SJSA1 (cell line): ENCODE measurements at places on chromosomes 5 and 9. TPM values are rescaled to one million over a fixed set of nuclear protein-coding genes. Genes with fewer than 3 reads are reported as not detected.

The RFX3 gene
- total RNA-seq, result 0.28 and 0.32 TPM in 2 replicates

GRCh38 chr9:32011049-32011448 lies 373.4 kb upstream of the ACO1 start:
- H3K4me1 ChIP-seq, result no peaks in the 10 kb centered on the region
- no peak overlapping the region for H3K4me3 ChIP-seq
- no peaks in the 10 kb centered on the region for H3K36me3 ChIP-seq

DNA sequence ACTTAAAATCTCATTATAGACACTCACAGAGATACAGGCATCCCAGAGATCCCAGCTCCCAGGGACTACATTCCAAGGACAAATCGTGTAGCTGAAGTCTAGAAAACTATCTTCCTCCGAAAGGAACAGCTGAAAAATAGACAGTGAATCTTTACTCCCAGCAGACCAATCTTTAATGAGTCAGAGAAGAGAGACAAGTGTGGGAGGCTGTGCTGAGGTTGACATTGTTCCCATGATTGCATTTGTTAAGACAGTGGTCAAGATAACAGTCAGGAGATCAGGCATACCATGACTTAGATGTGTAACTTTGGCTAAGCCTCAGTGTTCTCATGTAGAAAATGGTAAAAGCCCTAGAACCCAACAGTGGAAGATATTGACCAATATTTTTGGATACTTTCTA lies 120.7 kb downstream of the PAPPA start:
- H3K4me1 ChIP-seq, result peaks cover 80% of the 10 kb centered on the region
- H3K4me3 ChIP-seq, result no peak overlapping the region
- H3K36me3 ChIP-seq, result peaks cover 6% of the 10 kb centered on the region
- H3K27me3 ChIP-seq, result no peaks in the 10 kb centered on the region
- DNase-seq, result peak; percentile 49

GRCh38 chr5:168920019-168920810 lies 341.0 kb upstream of the PANK3 start:
- DNase-seq, result no peak
- H3K4me3 ChIP-seq, result no peak overlapping the region
- no peaks in the 10 kb centered on the region for H3K36me3 ChIP-seq
- H3K4me1 ChIP-seq, result no peaks in the 10 kb centered on the region
- no peaks in the 10 kb centered on the region for H3K27me3 ChIP-seq

The GARNL3 gene
- total RNA-seq, result 0.22 and 2.0 TPM in 2 replicates

The CD274 gene
- total RNA-seq, result 6.2 and 8.0 TPM in 2 replicates

GRCh38 chr5:133783481-133783880 lies 171.1 kb upstream of the FSTL4 start:
- no peaks in the 10 kb centered on the region for H3K36me3 ChIP-seq
- H3K27me3 ChIP-seq, result peaks cover 8% of the 10 kb centered on the region; the same call in 1 of the 2 replicates
- no peak overlapping the region for H3K27ac ChIP-seq
- H3K4me3 ChIP-seq, result no peak overlapping the region

The PPP2CA gene
- 445 and 446 TPM in 2 replicates for total RNA-seq

The C7 gene
- not detected in 2 replicates for total RNA-seq

The SLC25A2 gene
- total RNA-seq, result 0.11 and 0.75 TPM in 2 replicates

- DNase-seq, result no peak
- no peaks in the 10 kb centered on the region for H3K36me3 ChIP-seq
- H3K27me3 ChIP-seq, result peaks cover 67% of the 10 kb centered on the region
- no peak overlapping the region for H3K4me3 ChIP-seq
- peaks cover 7% of the 10 kb centered on the region; the same call in 1 of the 2 replicates for H3K4me1 ChIP-seq
These were observed 34.2 kb downstream of the NDUFS6 start for GRCh38 chr5:1835431-1835830.

The ZNF454 gene
- total RNA-seq, result not detected in 2 replicates

DNA sequence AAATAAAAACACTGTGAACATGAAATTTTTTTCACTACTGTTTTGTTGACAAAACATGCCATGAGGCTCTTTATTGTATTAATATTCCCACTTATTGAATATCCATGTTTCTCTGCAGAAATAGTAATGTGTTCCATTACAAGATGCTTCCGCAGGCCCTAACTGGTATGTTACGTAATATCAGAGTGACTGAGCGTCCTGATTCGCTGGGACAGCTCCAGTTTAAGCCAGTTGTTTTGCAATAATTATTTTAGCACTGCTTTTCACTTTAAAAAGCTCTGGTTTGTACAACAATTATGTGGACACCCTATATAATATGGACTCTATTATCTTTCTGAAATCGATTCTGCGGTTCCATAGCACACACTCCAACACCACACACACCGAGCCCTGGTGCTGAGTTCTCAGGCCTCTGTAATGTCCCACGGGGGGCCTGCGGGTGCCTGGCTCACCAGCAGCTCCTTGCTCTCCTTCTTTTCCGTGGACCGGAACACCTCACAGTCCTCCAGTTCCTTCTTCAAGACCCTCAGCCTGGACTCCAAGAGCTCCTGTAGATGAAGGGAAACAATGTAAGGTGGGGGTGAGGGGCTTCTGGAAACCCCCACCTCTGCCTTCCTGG lies 1.8 kb downstream of the TRIM7 start:
- no peaks in the 10 kb centered on the region for H3K27me3 ChIP-seq
- H3K27ac ChIP-seq, result no peak overlapping the region
- H3K36me3 ChIP-seq, result no peaks in the 10 kb centered on the region
- DNase-seq, result no peak
- no peak overlapping the region for H3K4me3 ChIP-seq
- H3K4me1 ChIP-seq, result peaks cover 18% of the 10 kb centered on the region

GRCh38 chr5:10768328-10768899 lies 7.4 kb upstream of the DAP start:
- H3K27ac ChIP-seq, result no peak overlapping the region
- H3K4me1 ChIP-seq, result peaks cover 9% of the 10 kb centered on the region
- no peak for DNase-seq
- no peaks in the 10 kb centered on the region for H3K36me3 ChIP-seq
- H3K27me3 ChIP-seq, result no peaks in the 10 kb centered on the region

- peaks cover 27% of the 10 kb centered on the region for H3K36me3 ChIP-seq
- no peak overlapping the region for H3K27ac ChIP-seq
- H3K4me3 ChIP-seq, result no peak overlapping the region
- DNase-seq, result no peak
- no peaks in the 10 kb centered on the region for H3K4me1 ChIP-seq
These were observed 111.7 kb upstream of the PCAT7 start for GRCh38 chr9:94443032-94443722.

DNA sequence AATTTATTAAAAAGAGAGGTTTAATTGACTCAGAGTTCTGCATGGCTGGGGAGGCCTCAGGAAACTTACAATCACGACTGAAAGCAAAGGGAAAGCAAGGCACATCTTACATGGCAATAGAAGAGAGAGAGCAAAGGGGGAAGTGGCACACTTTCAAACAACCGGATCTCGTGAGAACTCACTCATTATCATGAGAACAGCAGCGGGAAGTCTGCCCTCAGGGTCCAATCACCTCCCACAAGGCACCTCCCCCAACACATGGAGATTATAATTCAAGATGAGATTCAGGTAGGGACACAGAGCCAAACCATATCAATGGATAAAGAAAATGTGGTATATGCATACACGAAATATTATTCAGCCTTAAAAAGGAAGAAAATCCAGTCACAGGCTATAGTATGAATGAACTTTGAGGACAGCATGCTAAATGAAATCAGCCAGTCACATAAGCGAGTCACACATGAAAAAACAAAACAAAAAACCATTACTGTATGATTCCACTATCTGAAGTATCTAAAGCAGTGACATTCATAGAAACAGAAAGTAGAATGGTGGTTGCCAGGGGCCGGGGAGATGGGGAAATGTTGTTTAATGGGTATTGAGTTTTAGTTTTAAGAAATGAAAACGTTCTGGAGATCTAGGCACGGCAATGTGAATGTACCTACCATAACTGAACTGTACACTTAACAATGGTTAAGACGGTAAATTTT lies 83.4 kb upstream of the PCA3 start:
- 0 out of 2 replicates have a peak, but pooled peaks cover 5% of the 10 kb centered on the region for H3K4me1 ChIP-seq
- H3K27me3 ChIP-seq, result no peaks in the 10 kb centered on the region
- H3K27ac ChIP-seq, result no peak overlapping the region
- H3K4me3 ChIP-seq, result no peak overlapping the region
- H3K36me3 ChIP-seq, result no peaks in the 10 kb centered on the region

GRCh38 chr5:38463634-38464521 lies 92.6 kb downstream of the LIFR start:
- H3K4me1 ChIP-seq, result peaks cover 59% of the 10 kb centered on the region
- no peaks in the 10 kb centered on the region for H3K36me3 ChIP-seq
- peak; percentile 94 for DNase-seq
- H3K27ac ChIP-seq, result peak overlapping the region; percentile 61

The HMGCS1 gene
- total RNA-seq, result 18.5 and 20.2 TPM in 2 replicates

GRCh38 chr5:119074419-119074818 lies 3.5 kb downstream of the DMXL1 start:
- H3K4me3 ChIP-seq, result no peak overlapping the region
- peaks cover 13% of the 10 kb centered on the region for H3K4me1 ChIP-seq
- H3K27ac ChIP-seq, result no peak overlapping the region
- no peak for DNase-seq
- peaks cover 5% of the 10 kb centered on the region for H3K36me3 ChIP-seq

GRCh38 chr5:139385061-139386049 lies 2.3 kb upstream of the SLC23A1 start:
- H3K4me1 ChIP-seq, result peaks cover 10% of the 10 kb centered on the region
- H3K27ac ChIP-seq, result no peak overlapping the region
- no peaks in the 10 kb centered on the region for H3K36me3 ChIP-seq
- no peaks in the 10 kb centered on the region for H3K27me3 ChIP-seq

The FCN2 gene
- total RNA-seq, result not detected in 2 replicates

DNA sequence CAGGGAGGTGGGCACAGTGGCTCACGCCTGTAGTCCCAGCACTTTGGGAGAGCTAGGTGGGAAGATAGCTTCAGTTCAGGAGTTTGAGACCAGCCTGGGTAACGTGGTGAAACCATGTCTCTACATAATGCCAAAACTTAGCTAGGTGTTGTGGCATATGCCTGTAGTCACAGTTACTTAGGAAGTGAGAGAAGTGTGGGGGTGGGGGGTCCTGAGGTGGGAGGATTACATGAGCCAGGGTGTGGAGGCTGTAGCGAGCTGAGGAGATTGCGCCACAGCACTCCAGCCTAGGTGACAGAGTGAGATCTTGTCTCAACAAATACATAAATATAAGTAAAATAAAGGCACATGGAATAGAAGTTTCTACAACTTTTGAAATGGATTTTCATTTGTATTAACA lies 23.1 kb downstream of the VCAN start:
- H3K4me1 ChIP-seq, result peaks cover 8% of the 10 kb centered on the region
- peaks cover 53% of the 10 kb centered on the region for H3K36me3 ChIP-seq
- H3K4me3 ChIP-seq, result no peak overlapping the region
- H3K27ac ChIP-seq, result no peak overlapping the region

DNA sequence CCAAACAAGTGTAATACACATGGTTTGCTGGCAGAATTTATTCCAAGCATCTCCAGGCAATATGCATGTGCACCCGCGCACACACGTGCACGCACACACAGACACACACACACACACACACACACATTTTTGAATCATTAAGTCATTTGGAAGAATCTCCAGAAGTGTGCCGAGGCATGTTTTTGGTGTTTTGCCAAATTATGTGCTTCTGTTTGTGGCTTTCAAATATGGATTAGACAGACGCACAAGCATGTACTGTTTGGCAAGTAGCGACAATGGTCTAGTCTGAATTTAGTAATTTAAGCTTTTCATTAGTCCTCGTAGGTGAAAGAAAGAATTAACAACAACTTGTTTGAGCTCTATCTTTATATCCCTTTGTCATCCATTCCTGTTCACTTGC lies 36.7 kb downstream of the NFIB start:
- H3K4me1 ChIP-seq, result peaks cover 79% of the 10 kb centered on the region
- no peaks in the 10 kb centered on the region for H3K36me3 ChIP-seq
- no peak for DNase-seq
- H3K27me3 ChIP-seq, result no peaks in the 10 kb centered on the region

- H3K27ac ChIP-seq, result no peak within 1 kb of the TSS
- H3K36me3 ChIP-seq, result no peaks in the 10 kb centered on the region
- peaks cover 31% of the 10 kb centered on the region for H3K27me3 ChIP-seq
- no peak within 1 kb of the TSS for H3K4me3 ChIP-seq
- DNase-seq, result no peak
These were observed at the start of gene CCDC180 for GRCh38 chr9:97307500-97308163. Gene CCDC180, plus strand, starts transcription at chr9:97307659. Its CDS starts 405 bp downstream, at chr9:97308064.

The NEURL1B gene
- total RNA-seq, result 7.4 and 15.4 TPM in 2 replicates

DNA sequence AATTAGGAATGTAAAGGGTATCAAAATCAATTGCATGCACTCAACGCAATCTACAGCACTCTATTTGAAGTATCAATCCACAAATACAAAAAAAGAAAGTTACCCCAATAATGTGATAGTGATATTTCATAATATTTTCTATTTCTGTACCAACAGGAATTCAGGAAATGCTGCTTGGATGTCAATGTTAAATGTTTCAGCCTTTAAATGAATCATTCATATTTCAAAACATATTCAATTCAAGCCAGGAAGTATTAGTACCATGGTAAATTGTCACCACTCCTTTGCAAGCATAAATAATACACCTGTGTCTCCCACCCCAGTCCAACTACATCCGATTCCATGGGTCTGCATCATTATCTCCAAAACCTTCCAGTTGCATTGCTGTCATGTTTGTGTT lies 1185.5 kb upstream of the CDH18 start:
- H3K4me3 ChIP-seq, result no peak overlapping the region
- H3K27me3 ChIP-seq, result no peaks in the 10 kb centered on the region
- H3K4me1 ChIP-seq, result no peaks in the 10 kb centered on the region
- no peak overlapping the region for H3K27ac ChIP-seq

GRCh38 chr9:16252616-16253015 lies 617.9 kb downstream of the BNC2 start:
- H3K27ac ChIP-seq, result no peak overlapping the region
- H3K27me3 ChIP-seq, result no peaks in the 10 kb centered on the region
- H3K4me3 ChIP-seq, result no peak overlapping the region
- H3K4me1 ChIP-seq, result no peaks in the 10 kb centered on the region; the same call in none of the 2 replicates
- DNase-seq, result no peak
- H3K36me3 ChIP-seq, result no peaks in the 10 kb centered on the region

GRCh38 chr5:10219068-10219467 lies 30.6 kb downstream of the ATPSCKMT start:
- no peaks in the 10 kb centered on the region for H3K4me1 ChIP-seq
- no peak for DNase-seq
- H3K4me3 ChIP-seq, result no peak overlapping the region
- no peaks in the 10 kb centered on the region for H3K36me3 ChIP-seq
- H3K27me3 ChIP-seq, result no peaks in the 10 kb centered on the region

The FOXD4L5 gene
- not detected in 2 replicates for total RNA-seq

DNA sequence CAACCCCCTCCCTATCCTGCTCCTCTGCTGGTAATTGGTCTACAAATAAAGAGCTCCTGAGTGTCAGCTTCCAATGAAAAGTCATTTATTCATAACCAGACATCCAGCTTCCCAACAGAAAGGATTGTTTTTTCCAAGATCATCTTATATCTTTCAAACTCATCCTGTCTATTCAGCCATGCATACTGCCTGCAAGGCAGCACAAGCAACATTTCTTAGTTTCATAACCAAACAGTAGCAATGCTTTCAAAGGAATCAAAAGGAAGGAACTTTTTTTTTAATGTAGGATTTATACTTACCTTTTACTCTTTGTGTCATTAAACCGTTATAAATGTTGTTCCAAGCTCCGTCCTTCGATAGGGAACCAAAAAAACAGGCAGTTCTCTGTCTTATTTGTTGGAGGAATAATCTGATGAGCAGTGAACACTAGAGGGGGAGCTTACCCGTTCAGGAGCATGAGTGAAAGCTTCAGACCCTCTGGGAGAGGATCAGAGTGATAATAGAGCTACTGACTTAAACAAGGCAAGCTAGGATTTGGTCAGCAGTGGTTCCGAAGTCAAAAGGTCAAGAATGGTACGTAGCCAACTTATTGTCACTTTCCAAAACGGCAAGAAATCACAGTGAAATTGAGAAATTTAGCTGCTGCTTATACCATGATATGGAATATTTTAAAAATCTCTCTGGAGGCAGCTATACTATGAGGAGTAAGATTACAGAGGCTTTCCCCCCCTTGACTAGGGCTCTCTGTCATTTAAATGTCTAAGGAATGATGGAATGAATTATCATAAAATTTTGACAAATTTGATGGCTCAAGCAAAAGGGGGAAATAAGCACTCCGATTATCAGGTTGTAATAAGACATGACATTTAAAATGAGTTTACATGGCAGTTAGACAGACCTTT lies 892.9 kb downstream of the NR2F1-AS1 start:
- H3K27ac ChIP-seq, result no peak overlapping the region
- H3K4me3 ChIP-seq, result no peak overlapping the region
- no peaks in the 10 kb centered on the region for H3K36me3 ChIP-seq
- DNase-seq, result no peak
